Stimulated activated naive CD4-positive, alpha-beta T cell treated with Interleukin-2 at 50 U/mL for 16 hours (primary cell): ENCODE measurements at places on chromosomes 1 and 21.

GRCh38 chr1:11736746-11737639, 1.1 kb downstream of the AGTRAP start:
- DNase-seq = peak; percentile 35

- DNase-seq = no peak
These were observed 7.8 kb downstream of the HEYL start for GRCh38 chr1:39631361-39632322.

GRCh38 chr1:19840228-19840627, 25.1 kb upstream of the RNF186 start:
- DNase-seq = no peak

GRCh38 chr1:8373581-8374241, 55.8 kb downstream of the SLC45A1 start:
- no peak for DNase-seq

DNA sequence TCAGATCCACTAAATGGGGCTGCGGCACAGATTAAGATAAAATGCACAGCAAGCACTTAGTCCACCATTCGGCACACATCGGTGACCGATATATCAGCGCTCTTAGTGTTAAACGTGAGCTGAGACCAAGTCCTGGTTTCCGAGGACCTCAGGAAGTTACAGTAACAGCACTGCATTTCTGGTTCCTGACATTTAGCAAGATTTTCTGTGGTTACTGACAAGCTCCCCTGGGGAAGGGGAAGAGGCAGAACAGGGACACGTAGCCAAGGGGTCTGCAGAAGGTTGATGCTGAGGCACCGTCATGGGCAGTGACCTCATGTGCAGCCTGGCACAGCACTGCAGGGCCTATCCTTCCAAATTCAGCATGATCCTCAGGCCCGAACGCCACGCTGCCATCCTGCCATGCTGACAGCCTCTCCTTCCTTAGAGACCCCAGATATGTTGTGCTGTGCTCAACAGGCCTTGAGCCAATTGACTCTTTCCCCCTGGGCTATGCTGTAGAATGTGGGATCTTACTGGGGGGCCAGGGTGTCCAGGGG, 13.4 kb upstream of the PEF1 start:
- DNase-seq = no peak

DNA sequence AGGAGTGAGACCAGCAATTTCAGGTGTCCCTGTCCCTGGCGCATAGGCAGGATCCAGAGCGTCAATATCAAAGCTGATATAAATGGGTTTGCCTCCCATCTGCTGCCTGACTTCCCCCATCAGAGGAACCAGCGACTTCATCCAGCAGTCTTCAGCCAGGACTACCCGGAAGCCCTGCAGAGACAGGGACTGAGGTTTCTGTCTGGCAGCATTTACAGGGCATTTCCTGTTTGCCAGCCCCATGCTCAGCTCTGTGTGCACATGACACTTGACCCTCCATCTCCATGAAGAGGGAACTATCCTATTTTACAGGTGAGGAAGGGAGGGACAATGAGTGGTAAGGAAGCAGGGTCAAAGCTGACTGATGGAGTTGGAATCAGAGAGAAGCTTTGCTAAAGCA, 7.2 kb downstream of the AGMAT start:
- no peak for DNase-seq

GRCh38 chr1:167059045-167059808, 30.9 kb downstream of the GPA33 start:
- peak; percentile 61 for DNase-seq

DNA sequence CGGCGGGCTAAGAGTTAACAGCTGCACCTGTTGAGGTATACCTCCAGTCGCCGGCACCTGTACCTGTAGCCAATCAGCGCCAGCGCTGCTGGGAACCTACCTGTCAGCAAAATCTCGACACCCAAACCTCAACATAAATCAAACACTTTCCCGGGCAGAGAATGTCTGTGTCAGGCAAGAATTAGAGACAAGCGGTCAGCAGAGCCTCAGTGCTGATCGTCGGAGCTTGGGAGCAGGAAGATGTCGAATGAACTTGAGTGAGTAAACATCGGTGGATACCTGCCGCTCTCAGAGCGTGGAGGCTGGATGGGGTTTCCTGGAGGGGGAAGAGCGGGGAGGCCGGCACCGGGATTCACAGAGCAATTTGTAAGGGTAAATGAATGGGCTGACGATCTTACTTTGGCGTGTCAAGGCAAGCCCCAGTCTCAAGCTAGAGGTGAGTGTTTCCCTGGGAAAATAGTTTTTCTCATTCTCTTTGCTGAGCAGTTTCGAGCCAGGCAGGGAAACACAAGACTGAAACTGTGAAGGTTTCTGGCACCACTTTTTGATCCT, at the start of gene GRHL3:
Gene GRHL3 (plus strand): TSS at position 46 of the 552 bp plus-strand sequence. CDS start 195 bp downstream, at position 241.
- DNase-seq = no peak

DNA sequence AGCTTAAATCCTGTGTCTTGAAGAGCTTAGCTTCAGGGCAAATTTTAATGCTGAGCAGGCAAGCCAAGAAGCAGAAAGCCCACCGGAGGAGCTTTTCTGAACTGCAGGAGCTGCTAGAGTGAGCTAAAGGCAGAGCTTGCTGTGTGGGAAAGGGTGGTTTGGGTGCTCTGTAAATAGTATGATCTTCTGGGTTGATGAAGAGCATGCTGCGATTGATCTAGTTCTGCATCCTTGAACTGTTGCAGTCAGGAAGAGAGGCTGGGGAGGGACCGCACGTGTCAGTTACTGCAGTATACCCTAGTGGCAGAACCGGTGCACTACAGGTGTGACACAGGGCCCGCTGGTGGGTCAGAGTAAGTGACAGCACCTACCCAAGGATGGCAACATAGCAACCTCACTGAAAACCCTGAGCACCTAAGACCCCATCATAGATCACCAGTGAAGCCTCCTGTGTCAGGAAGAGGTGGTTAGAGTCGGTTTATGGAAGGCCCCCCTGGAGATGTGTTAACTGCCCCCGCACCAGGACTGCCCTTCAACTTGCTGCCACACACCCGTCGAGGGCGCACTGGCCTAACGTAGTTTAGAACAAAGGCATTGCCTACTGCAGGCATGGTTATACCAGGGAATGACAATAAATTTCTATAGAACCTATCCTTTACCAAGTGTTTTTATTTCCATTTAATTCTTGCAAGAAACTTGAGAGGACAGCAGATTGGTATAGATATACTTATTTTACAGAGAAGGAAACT, 146.0 kb upstream of the KIAA0040 start:
- peak; percentile 35 for DNase-seq

DNA sequence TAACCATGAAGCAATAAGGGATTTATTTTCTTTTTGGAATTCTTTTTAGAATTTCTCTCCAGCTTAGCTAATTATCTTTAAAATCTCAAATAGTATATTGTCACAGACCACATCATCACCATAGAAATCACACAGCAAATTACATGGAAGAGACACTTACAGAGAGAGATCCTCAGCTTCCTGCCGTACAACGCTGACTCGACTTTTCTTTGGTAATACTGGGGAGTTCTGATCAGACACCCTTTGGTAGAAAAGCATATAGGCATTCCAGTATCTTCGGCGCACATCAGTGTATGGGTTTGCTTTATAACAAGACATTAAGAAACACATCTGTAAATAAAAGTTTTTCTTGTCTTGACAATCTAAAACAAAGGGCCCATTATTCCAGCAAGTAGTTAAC, 55.7 kb downstream of the PCSK9 start:
- DNase-seq = no peak

- no peak for DNase-seq
These were observed 1.1 kb upstream of the KCNQ4 start for GRCh38 chr1:40782371-40782956.

GRCh38 chr1:226637147-226637935, 88.8 kb downstream of the STUM start:
- no peak for DNase-seq

GRCh38 chr21:31414263-31415000, 70.4 kb upstream of the TIAM1 start:
- no peak for DNase-seq

DNA sequence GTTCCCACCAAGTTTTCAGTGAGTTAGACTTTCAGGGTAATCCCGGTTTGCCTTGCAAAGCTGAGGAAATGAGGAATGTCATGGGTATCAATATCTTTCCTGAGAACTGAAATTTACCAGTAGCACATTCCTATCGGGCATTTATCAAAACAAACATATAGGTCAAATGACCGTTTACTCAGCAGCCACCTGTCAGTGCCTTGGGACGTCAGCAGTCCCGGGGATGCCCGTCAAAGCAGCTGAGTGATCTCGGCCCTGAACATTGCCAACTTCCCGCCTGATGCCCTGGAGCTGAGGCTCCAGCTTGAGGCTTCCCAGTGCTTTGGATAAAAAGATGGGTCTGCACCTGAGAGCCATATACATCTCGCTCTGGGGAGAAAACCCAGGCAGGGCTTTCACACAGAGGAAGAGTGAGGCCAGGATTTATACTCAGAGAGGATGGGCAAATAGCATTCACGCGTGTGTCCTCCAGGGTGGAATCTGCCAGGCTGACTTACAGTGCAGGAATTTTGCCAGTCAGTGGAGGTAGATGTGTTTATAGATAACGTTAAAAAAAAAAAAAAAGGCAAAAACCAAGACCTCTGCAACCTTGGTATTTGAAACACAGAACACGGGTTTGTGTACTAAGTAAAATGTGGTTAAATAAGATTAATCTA, 435.7 kb upstream of the VAMP3 start:
- no peak for DNase-seq

DNA sequence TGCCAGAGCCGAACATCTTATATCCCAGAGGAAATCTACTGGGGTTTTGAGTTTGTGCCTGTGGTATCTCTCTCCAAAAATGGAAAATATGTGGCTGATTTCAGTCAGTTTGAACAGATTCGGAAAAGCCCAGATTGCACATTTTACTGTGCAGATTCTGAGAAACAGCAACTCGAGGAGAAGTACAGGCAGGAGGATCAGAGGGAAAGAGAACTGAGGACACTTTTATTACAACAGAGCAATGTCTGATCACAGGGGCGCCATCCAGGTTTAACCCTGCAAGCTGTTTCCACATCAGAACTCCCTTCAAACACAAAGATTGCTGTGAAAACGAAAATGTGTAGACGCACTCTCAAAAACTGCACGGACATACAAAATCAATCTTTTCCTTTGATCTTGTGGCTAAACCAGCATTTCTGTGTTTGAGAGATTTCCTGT, 43.4 kb downstream of the KCNJ15 start:
- no peak for DNase-seq

- no peak for DNase-seq
These were observed 23.9 kb upstream of the KCTD3 start for GRCh38 chr1:215543191-215543606.

- DNase-seq = peak; percentile 54
These were observed 21.8 kb downstream of the ATF3 start for GRCh38 chr1:212630158-212630900.

- peak; percentile 36 for DNase-seq
These were observed 8.6 kb upstream of the FCMR start for GRCh38 chr1:206930210-206930798.

DNA sequence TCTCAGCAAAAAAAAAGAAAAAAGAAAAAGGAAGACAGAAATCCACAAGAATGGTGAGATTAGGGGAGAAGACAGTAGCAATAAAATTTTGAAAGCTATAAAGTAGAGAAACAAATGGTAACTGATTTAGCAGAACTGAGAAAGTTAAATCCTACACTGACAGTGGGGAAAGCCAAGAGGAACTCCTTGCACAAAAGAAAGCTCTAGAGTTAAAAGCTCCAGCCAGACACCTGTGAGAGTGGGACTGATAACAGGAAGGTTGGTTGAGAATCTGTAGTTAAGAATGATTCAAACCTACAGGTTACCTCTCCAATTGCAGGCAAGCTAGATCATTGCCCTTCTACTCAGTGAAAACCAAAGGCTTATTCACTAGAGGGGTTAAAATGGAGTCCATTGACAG, 23.6 kb downstream of the FBXO28 start:
- DNase-seq = no peak

DNA sequence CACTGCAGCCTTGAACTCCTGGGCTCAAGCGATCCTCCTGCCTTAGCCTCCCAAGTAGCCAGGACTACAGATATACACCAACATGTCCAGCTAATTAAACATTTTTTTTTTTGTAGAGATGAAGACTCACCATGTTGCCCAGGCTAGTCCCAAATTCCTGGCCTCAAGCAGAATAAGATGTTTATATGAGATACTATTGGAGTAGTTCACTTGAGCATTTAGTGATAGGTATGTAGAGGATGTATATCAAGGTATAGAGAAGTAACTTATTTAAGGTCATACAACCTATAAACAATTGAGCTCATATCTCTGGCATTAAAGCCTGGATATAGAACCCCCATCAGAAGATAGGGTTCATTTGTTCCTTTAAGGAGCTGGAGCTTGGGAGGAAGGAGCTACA, 4.6 kb upstream of the TMEM269 start:
- DNase-seq = no peak

DNA sequence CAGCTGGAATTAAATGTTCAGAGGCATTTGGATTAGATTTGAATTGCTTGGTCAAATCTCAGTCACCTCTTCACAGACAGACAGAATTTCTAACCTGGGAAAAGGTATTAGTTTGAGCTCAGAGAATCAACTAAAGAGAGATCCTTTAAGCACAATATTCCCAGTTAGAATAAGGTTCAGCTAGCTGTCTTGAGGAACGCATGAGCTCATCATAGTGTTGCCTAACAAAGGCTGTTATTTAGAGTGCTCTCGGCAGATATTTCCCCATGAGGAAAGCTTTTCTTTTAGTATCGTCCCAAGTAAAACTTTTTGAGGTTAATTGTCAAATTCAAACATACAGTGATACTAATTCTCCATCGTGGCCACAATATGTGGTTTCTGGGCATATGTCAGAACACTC, 269.9 kb downstream of the HLX start:
- no peak for DNase-seq

DNA sequence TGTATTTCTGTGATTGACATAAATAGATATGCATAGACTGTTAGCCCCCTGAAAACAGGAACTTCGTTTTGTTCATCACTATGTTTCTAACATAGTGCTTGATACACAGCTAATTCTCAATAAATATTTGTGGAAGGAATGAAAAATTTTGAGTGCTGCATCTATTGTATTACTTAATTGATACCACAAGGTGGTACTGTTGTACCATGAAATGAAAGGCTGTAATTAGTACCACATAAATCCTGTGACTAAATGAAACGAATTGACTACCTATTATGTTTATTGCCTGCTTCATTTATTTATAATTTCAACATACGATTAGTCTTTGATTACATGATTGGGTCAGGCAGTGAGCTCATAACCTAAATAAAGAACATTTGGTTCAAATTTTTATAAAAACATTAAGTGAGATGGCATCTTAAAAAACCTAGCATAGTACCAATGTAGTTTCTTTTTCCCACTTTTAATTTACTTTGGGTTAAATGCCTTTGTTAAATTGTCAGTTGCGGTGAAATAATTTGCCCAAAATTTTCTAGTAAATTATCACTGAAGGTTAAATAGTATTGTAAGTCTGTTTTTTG, 15.0 kb upstream of the TGFB2 start:
- no peak for DNase-seq

GRCh38 chr1:19327301-19327700, 15.2 kb downstream of the SLC66A1 start:
- no peak for DNase-seq

- DNase-seq = no peak
These were observed 418 bp downstream of the IFI44L start for GRCh38 chr1:78620666-78621065.

GRCh38 chr1:21232044-21232443, 55.3 kb upstream of the EIF4G3 start:
- no peak for DNase-seq

- no peak for DNase-seq
These were observed at the start of gene KCNAB2 for GRCh38 chr1:6045561-6045960. KCNAB2 (plus strand) TSS chr1:6045888; CDS start chr1:6051537, 5,649 bp downstream.
